ENCODE measurements at places on chromosomes 6 and 20.

DNA sequence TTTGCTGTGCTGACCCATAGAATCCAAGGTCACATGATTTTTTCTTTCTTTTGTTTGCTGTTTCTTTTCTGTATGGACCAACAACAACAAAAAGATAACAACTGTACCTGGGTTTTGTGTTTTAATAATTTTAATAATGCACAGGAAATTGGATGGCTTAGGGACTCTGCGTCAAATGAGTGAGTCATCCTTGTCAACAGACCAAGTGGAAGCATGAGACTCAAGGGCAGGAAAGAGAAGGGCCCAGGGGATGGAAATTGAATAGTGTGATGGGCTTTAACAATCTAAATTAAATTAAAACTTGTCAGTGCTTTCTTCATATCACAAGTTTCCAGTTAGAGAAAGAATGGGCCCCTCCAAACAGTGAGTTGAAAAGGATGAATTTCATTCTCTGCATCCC lies 413.0 kb downstream of the PREX1 start:
- no peak for DNase-seq

- DNase-seq = no peak
Observed at GRCh38 chr20:50592282-50593004, 82.3 kb downstream of the PTPN1 start.

GRCh38 chr6:144675231-144675861 lies 390.2 kb downstream of the UTRN start:
- peak; percentile 75 for DNase-seq

DNA sequence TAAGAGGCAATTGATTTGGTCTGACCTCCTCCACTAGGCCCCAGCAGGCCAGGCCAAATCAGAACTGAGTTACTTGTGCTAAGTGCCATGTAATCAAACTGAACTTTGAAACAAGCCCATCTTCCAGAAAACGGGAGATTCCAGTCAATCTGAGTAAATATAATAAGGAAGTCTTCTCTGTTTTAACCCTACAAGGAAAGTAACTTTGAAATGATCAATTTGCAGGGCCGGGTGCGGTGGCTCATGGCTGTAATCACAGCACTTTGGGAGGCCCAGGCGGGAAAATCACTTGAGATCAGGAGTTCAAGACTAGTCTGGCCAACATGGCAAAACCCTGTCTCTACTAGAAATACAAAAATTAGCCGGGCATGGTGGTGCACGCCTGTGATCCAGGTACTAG lies 2.0 kb upstream of the SHLD1 start:
- no peak for DNase-seq

DNA sequence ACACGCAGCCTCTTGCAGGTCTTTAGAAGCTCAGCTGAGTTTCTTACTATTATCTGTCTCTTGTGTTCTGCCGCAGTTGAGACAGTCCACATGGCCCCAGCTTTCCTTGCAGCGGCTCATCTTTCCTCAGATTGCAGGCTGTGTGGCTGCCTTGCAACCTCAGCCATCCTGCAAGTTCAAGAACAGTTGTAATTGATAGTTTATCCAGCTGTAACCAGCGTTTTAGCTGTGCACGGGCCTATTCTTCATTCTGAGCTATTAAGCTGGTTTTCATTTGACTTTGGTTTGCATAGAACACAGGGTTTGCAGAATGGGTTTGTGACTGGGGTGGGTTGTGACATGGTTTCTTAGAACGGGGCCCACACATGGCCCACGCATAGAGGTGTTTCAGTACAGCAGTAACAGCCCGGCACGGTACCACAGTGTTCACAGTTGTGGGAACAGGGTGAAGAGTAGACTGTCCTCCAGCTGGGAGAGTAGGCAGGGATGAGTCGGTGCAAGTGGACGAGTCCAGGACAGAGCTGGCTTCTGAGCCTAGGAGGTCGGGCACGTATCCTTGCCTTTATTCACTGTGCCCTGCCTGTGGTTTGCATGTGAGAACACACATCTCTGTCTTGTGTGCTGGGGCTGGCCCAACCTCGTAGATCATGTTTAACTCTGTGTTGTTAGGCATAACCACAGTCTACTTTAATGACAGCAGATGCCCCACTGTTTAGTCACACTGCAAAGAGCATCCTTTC lies 89.2 kb downstream of the RPP40 start:
- peak; percentile 73 for DNase-seq

GRCh38 chr6:142695016-142695415 lies 250.0 kb downstream of the HIVEP2 start:
- no peak for DNase-seq

- DNase-seq = no peak
Observed at GRCh38 chr6:130529569-130530149, 163.8 kb downstream of the TMEM200A start.

DNA sequence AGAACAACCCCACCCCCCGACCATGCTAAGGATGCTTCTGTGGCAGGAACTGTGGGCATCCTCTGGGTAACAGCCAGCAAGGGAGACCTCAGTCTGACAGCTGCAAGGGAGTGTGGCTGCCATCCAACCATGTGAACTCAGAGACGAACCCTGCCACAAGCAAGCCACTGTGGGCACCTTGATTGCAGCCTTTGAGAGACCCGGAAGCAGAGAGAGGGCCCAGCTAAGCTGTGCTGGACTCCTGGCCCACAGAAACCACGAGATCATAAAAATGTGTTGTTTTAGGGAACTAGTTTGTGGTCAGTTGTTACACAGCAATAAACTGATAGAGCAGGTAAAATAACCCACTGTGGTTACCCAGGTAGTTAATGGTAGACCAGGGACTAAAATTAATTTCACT lies 414.6 kb downstream of the CDH26 start:
- no peak for DNase-seq

DNA sequence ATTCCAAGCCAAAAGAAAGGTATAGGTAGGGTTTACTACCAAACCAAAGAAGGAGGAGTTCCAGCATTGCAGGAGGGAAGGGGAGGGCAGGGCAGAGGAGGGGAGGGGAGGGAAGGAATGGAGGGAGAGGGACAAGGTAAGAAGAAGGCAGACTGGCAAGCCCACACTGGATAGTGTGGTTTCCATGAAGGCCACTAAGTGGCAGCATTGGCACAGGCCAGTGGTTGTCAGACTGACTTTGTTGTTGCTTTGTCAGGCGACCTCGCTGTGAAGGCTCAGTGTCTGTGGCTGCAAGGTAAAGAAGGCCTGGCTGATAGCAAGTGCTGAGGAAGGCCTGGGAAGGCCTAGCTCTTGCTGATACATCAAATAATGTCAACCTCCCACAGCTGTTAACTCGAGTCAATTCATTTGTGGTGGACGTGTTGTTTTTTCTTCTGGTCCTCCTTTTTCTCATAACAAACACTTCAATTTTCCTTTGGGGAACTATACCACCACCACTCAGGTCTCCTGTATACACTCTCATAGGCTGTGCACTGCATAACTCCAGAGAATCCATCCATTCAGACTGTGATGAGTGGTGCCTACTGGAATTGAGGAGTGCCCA lies 7.7 kb upstream of the ZNF334 start:
- DNase-seq = peak; percentile 26

DNA sequence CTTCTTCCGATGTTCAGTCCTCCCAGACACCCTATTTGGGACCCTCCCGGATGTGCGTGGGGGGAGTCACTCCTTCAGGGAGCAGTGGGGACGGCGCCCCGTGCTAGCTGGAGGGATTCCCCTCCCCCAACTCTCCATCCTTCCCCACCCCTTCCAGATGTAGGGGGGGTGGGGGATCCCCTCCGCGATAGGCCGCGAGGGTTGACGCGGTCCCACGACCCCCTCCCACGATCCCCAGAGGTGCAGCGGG lies 548 bp downstream of the GNL1 start:
- no peak for DNase-seq

- no peak for DNase-seq
Observed at GRCh38 chr6:31446481-31446880, 43.1 kb downstream of the MICA start.

- no peak for DNase-seq
Observed at GRCh38 chr6:64146876-64147275, 511.3 kb downstream of the PHF3 start.

DNA sequence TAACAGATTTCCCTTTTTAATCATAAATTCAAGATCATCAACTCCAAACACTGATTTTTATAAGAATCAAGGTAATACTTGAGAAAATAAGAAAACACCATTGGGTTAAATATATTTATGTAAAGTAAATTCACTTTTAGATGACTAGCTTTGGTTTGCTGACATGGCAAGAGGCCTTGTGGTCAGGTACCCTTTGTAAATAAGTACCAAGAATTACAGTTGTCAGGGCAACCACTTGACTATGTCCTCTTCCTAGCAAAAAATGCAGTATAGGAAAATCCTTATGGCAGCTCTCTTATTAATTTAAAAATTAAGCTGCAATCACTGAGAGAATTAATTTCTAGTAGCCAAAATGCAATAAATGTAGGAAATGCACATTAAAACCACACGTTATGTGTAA lies 153.8 kb downstream of the INSM1 start:
- DNase-seq = no peak

DNA sequence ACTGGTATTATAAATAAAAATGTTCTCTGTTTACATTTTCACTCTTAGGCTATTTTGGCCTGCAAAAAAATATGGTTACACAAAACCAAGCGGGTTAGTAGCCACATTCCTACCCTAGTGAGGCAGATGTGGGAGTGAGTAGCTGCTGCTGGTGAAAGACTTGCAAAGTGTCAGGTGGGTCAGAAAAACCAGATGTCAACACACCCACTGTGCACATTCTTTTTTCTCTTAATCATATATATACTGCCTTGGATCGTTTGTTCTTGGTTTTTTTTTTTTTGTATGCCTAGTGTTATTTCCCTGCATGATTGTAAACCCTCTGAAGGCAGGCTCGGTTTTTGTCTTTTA lies 68.0 kb upstream of the TFB1M start:
- no peak for DNase-seq

GRCh38 chr20:32302507-32302872 lies 25.0 kb downstream of the KIF3B start:
- no peak for DNase-seq

DNA sequence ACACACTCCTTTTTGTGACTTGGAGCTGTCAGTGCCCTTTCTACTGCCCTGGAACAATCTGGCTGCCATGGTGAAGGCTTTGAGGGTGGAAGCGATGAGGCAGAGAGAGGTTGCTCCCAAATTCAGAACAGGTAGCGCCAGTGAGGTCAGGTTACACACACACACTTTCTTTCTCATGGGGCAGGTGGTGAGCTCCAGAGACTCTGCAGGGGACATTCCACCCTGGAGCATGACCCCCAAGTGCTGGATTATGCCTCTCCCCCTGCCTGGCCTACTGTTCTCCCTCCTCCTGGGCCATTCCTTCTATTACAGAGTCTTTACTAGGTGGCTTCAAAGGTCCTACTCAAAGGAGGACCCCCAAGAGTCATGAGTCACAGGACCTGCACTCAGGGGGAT lies 98.0 kb downstream of the EYA2 start:
- DNase-seq = no peak

GRCh38 chr20:23277316-23277715 lies 73.3 kb upstream of the NXT1 start:
- DNase-seq = no peak

DNA sequence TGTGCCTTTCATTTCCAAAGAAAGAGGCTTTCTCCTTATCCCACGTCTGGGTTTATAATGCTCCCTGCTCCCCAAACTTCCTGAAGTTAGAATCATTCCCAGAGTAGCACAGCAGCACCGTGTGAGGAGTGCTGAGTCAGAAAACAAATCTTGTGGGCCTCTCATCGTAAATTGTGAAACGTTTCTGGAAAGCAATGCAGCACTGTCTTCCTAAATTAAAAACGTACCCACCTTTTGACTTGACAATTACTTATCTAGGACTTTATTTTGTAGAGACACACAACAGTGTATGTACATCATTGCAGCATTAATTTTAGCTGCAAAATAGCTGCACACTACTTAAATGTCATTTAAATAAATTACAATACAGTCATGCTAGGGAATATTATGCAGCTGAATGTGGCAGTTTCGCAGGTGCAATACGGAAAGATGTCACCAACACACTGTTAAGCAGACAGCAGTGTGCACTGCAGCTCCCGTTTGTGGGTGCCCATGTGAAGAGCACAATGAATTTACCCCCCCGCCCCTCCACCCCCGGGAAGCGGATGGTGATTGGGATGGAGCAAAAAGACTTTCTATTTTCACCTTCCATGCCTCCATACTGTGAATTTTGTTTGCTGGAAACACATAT lies 30.8 kb downstream of the RRBP1 start:
- DNase-seq = no peak

DNA sequence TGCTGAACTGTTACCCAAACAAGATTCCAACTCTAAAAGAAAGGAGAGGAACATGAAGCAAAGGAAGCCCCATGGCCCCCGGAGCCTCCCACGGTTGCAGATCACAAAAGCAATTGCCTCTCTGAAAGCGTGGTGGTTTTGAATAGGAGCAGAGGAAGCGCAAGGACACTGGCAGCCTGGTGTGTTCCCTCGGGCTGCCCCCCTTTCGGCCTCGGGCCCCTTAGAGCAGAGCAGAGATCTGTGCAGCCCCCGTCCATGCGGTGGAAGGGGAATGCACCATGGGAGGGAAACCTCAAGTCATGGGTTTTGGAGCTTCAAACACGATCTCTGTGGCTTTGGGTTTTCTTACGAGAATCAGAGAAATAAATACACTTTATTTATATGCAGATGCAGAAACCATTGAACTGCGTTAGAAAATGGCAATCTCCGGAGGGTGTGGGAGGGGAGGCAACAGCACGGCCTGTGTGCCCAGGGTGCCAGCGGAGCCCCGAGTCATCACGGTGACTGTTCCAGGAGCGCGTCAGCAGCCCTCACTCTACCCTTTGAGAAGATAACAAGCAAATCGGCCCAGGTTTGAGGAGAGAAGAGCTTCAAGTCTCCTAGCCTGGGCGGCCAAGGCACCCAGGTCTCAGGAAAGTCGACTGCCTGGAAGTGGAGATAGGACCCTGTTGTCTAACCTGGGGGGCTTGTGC lies 20.5 kb downstream of the FOXF2 start:
- no peak for DNase-seq

GRCh38 chr20:49132995-49133478 lies 55.1 kb downstream of the STAU1 start:
- DNase-seq = no peak

DNA sequence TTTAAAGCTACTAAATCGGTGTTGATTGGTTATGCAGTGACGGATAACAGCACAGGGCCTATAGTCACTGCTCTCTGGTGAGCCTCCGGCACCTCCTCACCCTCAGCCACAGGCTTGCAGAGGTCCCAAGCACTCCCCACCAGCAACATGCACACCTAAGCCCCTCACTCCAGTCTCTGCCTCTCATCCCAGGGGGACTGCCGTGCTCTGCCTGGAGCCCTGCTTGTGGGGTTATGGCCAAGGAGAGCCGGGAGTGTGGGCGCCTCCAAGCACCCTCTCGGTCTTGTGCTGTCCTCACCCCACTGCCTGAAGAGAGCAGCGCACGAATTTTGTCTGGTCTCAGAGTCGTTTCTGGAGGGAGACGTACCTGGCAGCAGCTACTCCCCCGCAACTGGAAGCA lies 6.8 kb upstream of the EEF1A2 start:
- no peak for DNase-seq

DNA sequence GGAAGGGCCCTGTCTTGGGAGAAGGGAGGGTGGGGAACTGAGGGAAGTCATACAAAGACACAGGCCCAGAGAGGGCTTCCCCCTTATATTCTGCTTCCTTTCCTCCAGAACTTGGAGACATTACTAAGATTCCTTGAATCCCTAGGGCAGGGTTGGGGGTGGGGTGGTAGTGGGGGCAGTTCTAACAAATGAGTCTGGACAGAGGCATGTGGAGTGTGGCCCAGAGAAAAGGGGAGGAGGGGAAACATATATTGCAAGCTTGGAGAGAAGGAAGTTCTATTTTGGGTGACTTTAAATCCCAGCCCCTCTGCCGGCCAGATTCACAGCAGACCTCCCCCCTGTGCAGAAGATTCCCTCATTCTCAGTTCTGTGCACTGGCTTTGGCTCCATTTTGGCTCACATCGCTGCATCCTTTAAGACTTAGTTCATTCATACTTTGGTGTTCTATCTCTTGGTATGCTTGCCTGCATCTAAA lies 43.7 kb downstream of the DAAM2 start:
- DNase-seq = no peak
